ENCODE measurements at places on chromosomes 6 and 20.

- DNase-seq: no peak
Observed at GRCh38 chr6:114435985-114436384, 93.2 kb upstream of the HS3ST5 start.

- no peak for DNase-seq
Observed at GRCh38 chr6:37631295-37631694, 66.4 kb downstream of the MDGA1 start.

DNA sequence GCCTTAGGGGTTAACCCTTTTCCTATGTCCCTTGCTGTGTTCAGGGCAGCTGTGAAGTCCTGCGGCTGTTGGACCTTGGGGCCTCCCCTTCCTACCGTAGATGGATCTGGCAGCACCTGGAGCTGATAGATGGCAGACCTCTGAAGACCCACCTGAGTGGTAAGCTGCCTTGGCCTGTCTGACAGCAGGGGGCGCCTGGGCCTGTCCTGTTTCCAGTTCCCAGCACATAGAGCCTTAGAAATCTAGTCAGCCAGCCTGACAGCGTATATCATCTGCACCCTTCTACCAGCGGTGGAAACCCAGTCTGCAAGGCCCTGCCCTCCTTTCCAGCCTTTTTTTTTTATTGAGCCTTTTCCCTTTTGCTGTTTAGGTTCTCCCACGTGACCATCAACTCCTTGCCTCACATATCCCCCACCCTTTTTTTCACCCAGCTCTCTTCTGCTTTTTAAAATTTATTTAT, 26.6 kb downstream of the CNBD2 start:
- peak; percentile 67 for DNase-seq

GRCh38 chr6:149357726-149358538, 40.4 kb downstream of the TAB2 start:
- DNase-seq: no peak

- no peak for DNase-seq
Observed at GRCh38 chr6:138012682-138013081, 94.5 kb downstream of the PERP start.

- DNase-seq: no peak
Observed at GRCh38 chr20:50579511-50579910, 69.3 kb downstream of the PTPN1 start.
